ENCODE measurements at places on chromosomes 12 and 14.

- no peak for DNase-seq
Observed at GRCh38 chr14:43503508-43503907, 1003.6 kb downstream of the FSCB start.

GRCh38 chr14:54762296-54762695 lies 140.3 kb downstream of the GCH1 start:
- no peak for DNase-seq

- DNase-seq = no peak
Observed at GRCh38 chr12:29337325-29337724, 43.6 kb downstream of the ERGIC2 start.

GRCh38 chr12:44696542-44696941 lies 179.6 kb downstream of the NELL2 start:
- no peak for DNase-seq

DNA sequence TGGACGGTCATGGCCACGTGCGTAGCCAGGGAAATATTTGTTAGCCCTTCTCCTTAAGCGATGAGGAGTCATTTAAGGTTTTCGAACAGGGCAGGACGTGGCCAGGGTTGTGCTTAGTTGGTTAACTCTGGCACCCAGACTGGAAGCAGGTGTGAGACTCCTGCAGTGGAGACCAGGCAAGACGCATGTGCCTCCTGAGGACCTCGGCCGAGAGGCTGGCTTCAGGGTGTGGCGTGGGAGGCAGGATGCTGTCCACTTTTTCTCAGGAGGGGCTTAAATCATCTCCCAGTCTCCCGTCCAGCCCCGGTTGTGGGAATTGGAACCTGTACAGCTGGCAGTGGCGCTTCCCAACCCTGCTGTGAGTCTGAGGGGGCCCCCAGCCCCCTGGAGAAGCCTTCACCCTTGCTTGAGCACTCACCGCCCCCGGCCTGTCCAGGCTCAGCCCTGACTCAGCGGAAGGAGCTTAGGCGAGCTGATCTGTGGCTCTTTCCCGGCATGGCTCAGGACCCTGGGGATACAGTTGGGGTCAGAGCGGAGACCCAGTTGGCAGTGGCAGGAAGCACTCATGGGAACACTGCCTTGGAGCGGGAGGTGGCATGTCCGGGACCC lies 46.3 kb upstream of the TSPAN9 start:
- DNase-seq = no peak

DNA sequence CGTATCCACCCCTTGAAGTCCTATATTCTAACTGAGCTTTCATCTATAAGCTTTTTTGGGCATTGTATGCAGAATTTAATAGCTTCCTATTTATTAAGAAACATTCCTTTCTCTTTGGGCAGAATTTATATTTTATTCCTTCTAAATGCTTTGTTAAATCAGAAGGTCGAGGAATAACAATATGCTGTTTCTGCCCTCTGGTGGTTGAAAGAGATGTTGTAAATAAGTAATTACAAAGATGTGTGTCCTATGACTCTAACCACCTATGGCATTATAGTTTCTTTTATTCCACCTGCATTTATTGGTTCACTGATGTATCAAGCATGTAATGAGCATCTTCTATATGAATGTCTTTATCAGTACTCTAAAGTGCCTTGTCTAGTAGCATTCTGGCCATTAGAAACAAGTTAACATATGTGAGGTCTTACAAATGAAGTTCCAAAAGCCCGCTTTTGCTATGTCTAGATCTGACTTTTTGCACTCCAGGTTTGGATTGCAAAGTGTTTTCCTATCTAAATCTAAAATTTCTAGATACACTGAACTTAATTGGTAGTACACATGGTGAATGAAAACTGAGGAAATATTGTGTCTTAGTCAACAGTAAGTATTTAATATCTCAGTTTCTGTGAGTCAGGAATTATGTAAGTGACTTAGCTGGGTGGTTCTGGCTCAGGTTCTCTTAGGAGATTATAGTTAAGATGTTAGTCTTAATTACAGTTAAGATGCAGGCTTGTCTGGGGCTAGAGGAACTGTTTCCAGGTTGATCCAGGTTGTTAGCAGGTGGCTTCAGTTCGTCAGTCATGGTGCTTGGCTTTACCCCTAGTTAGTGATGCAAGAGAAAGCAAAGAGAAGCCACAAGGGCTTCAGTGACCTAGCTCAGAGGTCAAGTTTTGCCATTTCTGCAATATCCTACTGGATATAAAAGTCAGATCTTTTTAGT lies 57.5 kb downstream of the PLEKHA5 start:
- DNase-seq = no peak

- no peak for DNase-seq
Observed at GRCh38 chr12:84804691-84805473, 107.7 kb downstream of the SLC6A15 start.

DNA sequence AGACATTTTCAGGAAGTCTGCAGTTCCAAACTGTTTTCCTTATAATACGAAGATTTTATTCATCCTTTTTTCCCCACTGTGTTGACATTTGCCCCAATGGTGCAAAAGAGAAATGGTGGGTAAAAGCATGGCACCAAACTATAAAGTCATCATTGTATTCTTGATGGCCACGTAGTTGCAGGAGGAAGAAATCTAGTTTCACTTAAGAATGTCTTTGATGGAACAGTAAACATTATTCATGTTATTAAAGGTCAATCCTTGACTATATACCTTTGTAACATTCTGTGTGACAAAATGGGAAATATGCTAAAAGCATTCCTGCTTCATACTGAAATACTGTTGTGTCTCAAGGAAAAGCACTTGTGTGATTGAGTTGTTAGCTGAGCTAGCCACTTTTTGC lies 80.1 kb downstream of the PRKCH start:
- no peak for DNase-seq

- DNase-seq = no peak
Observed at GRCh38 chr14:93804654-93805053, 16.4 kb upstream of the PRIMA1 start.

- no peak for DNase-seq
Observed at GRCh38 chr12:14810953-14811483, 3.0 kb downstream of the SMCO3 start.

All from activated gamma-delta T cell treated with Interleukin-2 at 50 U/mL for 16 hours (primary cell).